Activated naive CD4-positive, alpha-beta T cell treated with anti-CD3 and anti-CD28 coated beads, Interleukin-2, amount 50 U/mL, for 72 hours (primary cell): ENCODE measurements at places on chromosomes 1 and 21. TPM values are rescaled to one million over a fixed set of nuclear protein-coding genes. Genes with fewer than 3 reads are reported as not detected.

Gene DENND2C
- total RNA-seq, result 2.3 TPM

Gene RGSL1
- not detected for total RNA-seq

Gene CCDC185
- total RNA-seq, result not detected

Gene DENND2D
- 221 TPM for total RNA-seq

Gene PIGC
- 14.7 TPM for total RNA-seq

Gene CNST
- 40.7 TPM for total RNA-seq

Gene PDXK
- 121 TPM for total RNA-seq

Gene TBX19
- total RNA-seq, result 2.0 TPM

Gene PARS2
- total RNA-seq, result 5.1 TPM

Gene NKAIN1
- not detected for total RNA-seq
